ENCODE measurements at places on chromosomes 11 and 22.

GRCh38 chr11:102453302-102453695, 734 bp upstream of the TMEM123 start:
- DNase-seq: no peak

DNA sequence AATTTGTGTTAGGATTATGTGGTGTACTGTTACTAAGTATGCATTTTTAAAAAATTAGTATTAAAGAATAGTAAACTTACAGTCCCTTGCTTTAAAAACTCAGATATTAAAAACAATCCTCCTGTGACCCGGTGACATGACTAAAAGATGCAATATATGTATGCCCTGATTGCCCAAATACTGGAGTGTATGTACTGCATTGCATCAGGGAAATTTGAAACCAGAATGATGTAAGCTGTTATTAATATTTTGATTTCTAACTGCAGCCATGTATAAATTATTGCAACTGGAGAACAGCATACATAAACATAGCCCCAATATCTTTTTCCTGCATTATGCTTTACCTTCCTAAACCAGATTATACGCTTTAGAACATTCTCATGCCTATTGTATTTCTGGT, 3.7 kb upstream of the HSPA8 start:
- no peak for DNase-seq

- DNase-seq: no peak
Measured at GRCh38 chr22:28443526-28443876, 236.1 kb downstream of the TTC28 start.

DNA sequence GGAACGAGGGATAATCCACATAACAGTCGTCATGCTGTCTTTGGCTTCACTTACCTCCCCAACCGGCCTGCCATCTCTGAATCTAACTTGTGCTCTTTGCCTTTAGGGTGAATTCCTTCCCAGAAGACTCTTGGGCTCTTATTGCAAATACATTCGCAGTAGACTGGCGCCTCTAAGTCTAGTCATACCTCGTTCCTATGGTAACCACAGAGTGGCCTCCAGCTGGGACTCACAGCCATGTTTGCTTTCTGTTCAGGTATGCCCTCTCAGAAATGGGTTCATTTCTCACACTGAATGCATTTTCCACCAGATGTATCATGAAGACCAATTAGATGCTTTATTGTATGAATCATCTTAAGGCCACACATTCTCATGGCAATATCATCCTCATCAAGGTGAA, 112.7 kb downstream of the FAR1 start:
- DNase-seq: no peak

- DNase-seq: no peak
Measured at GRCh38 chr11:78015878-78016277, 7.2 kb downstream of the KCTD14 start.

Data from stimulated activated CD8-positive, alpha-beta memory T cell treated with anti-CD3 and anti-CD28 coated beads, Interleukin-4, amount 100 ng/mL, for 1 hour (primary cell).